ENCODE measurements at places on chromosomes 5 and 9.

GRCh38 chr5:108505608-108506007 is 123.7 kb upstream of the FBXL17 start:
- DNase-seq = no peak

- no peak for DNase-seq
These were observed 120.3 kb downstream of the CDC42SE2 start for GRCh38 chr5:131384173-131384572.

- DNase-seq = no peak
These were observed 71.7 kb upstream of the TBCA start for GRCh38 chr5:77847814-77848290.

- DNase-seq = no peak
These were observed 57.3 kb downstream of the CTSL start for GRCh38 chr9:87783180-87783579.

GRCh38 chr9:98501819-98502218 is 206.9 kb downstream of the GABBR2 start:
- no peak for DNase-seq

- no peak for DNase-seq
These were observed 545 bp downstream of the HMGCS1 start for GRCh38 chr5:43312699-43313034.

DNA sequence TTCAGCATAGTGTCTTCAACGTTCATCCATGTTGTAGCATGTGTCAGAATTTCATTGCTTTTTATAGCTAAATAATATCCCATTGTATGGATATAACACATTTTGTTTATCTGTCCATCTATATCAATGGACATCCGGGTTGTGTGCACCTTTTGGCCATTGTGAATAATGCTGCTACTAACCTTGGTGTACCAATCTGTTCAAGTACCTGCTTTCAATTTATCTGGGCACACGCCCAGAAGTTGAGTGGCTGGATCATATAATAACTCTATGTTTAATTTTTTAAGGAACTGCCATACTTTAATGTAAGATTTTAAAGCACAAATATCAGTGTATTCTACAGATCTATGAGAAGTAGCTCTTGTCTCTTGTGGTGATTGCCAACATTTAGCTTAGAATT is 43.5 kb downstream of the SCAI start:
- DNase-seq = no peak

DNA sequence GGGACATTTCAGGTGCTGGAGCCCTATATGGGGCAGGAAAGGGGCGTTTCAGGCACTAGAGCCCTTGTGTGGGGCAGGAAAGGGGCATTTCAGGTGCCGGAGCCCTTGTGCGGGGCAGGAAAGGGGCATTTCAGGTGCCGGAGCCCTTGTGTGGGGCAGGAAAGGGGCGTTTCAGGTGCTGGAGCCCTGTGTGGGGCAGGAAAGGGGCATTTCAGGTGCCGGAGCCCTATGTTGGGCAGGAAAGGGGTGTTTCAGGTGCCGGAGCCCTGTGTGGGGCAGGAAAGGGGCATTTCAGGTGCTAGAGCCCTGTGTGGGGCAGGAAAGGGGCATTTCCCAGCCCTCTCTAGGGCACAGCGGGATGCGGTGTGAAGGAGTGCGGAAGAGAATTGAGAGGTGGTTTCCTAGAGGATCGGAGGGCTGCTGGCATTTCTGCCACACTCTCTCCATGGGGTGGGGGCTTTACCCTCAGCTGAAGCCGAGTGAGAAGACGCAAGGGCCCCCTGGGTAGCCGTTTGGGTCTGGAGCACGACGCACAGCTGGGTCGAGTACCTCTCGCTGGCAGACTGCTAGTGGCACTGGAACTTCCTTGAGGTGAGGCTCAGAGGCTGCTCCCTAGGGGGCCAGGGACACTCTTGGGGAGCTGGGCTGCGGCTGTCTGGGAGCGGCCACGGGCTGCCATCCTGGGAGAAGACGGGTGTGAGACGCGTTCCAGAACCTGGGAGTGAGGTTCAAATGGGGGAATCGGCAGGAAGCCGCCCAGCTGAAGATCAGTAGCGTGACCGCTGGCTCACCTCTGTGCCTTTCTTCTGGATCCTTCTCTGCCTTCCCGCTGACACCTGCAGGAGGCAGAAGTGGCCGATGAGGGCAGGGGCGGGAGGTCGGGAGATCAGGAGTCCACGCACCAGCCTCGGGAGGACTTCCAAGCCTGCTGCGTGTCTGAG is 122.6 kb upstream of the IRX4 start:
- DNase-seq = no peak

DNA sequence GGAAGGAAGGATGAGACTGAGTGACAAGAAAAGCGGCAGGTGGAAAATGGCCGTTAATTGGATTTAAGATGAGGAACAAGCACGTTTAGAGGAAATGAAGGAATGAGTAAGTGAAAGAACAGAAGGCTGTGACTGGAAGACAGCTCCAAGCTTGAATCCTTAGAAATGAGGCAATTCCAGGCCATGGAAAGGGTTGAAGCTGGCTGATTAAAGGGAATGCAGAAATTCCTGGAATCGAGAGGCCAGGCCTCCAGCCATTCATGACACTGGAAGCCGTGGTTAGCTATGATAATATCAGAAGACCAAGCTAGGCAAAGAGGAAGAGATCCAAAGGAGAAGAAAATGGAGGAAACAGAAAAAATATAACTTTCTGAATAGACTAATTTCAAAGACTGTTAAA is 84.2 kb downstream of the ARL15 start:
- DNase-seq = no peak

GRCh38 chr5:124252747-124253146 is 493.7 kb downstream of the ZNF608 start:
- no peak for DNase-seq

DNA sequence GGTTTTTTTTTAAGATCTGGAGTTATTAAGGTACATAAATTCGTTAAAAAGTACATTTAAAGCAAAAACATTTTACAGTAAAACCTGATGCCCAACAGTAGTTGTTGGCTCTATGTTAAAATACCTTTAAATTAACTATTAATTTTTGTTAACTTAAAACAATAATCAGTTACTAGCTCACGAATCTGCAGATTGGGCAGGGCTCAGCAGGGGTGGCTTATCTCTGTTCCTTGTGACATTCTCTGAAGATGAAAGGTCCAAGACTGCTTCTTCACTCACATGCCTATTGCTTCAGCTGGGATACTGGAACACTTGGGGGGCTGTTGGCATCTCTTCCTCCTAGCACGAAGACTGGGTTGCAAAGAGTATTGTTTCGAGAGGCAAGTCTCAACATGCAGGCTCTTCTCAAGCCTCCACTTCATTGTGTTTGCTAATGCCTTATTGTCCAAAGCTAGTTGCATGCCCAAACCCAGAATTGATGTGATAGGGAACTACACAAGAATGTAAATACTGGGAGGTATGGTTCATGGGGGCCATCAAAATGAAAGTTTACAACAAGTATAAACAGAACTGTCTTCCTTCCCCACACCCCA is 46.6 kb downstream of the MAP3K1 start:
- no peak for DNase-seq

- no peak for DNase-seq
These were observed 3.3 kb upstream of the SLC6A3 start for GRCh38 chr5:1448511-1449011.

DNA sequence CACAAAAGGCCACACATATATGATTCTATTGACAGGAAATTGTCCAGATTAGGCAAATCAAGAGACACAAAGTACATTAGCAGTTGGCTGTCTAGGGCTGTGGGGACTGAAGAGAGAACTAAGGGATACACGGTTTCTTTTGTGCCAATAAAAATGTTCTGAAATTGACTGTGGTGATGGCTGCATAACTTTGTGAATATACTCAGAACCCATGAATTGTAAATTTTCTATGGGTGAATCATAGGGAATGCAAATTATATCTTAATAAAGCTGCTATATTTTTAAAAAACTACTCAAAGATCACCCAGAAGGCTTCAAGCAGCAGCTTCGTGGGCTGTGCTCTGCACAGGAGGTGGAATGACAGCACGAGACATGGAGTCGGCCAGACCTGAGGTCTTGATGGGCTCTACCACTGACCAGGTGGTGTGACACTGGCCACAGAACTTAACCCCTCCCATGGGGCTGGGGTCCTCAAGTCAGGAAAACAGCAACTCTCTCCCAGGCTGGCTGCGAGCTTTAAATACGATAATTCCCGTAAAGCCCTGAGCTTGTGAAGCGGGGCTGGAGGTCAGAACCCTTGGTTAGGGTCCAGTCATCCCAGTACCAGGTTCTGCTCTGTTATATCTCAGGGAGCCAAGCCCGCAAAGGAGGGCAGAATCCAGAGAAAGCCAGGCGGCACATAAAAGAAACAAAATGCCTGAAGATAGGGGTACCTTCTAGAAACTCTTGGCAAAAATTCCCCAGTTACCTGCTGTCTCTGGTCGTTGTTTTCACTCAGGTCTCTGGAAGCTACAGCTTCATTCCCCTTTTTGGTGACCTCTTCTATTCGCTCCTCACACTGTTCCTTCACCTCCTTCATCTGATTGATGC is 59.1 kb downstream of the GOLM1 start:
- DNase-seq = no peak

DNA sequence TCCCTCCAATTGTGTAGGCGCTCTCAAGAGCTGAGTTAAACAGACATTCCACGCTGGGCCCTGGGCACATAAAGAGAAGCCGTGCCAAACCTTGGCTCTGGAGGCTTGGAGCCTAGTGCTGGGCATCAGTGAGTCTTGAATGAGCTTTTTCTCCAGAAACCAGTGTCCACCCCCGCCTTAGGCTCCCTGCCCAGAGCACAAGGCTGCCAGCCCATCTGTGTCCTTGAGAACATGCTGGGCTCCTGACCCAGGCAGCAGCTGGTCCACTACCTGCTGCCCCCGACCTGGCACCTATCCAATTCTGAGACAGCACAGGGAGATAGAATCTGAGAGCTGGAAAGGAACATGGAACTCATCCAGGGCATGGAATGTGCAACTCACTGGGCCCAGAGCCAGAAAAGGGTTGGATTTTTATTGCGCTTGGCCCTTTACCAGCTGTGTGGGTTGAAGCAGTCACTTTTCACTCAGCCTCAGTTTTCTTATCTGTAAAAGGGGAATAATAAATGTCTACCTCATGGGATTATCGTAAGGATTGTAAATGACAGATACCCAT is 92.4 kb upstream of the CPLX2 start:
- peak; percentile 92 for DNase-seq

GRCh38 chr9:90343991-90344390 is 298.6 kb downstream of the DIRAS2 start:
- no peak for DNase-seq

DNA sequence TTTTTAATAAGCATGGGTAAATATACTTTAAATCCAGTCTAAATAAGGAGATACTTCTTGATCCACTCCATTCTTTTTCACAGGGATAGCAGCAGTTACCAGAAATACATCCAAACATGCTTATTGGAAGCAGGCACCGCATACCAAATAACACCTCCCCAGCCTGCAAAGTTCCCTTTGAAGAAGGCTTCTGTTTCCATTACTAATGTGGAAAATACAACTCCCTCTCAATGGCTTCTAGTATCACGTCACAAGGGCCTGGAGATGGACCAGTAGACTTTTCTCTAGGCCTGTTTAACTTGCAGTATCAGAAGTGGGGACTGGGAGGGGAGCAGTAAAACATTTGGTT is 20.8 kb downstream of the TMEM245 start:
- no peak for DNase-seq

- no peak for DNase-seq
These were observed 143.8 kb downstream of the HSD17B3 start for GRCh38 chr9:96158147-96158546.

GRCh38 chr5:179342577-179342976 is 2.7 kb downstream of the ADAMTS2 start:
- no peak for DNase-seq

GRCh38 chr5:135814316-135814715 is 20.1 kb upstream of the SLC25A48 start:
- DNase-seq = no peak

- no peak for DNase-seq
These were observed 8.2 kb downstream of the COL27A1 start for GRCh38 chr9:114163517-114163951.

GRCh38 chr5:72233835-72234234 is 86.2 kb downstream of the MRPS27 start:
- no peak for DNase-seq

GRCh38 chr5:150619359-150620230 is 20.9 kb upstream of the SYNPO start:
- DNase-seq = no peak

DNA sequence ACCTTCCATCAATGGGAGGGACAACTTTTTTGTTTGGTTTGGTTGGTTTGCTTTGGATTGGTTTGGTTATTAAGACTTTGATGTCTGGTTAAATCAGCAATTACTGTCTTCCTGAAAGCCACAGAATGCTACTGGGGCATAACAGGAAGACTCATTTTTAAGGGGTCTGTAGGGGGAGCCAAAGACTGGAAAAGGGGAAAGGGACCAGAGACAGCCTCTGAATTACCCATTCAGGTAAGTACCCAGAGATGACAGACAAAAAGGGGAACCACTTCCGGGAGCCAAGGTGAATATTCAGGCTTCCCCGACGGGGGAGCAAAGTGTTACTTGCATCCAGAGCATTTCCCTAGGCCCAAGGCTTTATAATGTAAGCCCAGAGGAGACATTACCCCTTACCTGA is 4.6 kb upstream of the FEM1C start:
- no peak for DNase-seq

DNA sequence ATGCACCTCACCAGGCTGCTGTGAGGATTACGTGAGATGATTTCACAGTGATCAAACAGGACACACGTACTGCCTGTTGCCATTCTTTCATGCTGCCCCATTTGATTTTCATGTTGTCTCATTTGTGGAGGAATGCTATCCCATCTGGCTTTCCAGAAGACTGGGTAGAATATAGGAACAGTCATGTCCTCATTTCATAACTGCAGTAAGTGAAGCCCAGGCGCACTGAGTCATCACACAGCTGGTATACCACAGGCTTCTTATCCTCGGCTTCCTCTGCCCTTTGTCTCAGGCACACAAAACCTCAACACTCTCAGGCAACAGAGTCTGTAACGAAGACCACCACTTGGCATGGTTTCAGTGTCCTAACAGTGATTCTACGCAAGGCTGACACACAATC is 62.3 kb downstream of the LHFPL2 start:
- DNase-seq = no peak

DNA sequence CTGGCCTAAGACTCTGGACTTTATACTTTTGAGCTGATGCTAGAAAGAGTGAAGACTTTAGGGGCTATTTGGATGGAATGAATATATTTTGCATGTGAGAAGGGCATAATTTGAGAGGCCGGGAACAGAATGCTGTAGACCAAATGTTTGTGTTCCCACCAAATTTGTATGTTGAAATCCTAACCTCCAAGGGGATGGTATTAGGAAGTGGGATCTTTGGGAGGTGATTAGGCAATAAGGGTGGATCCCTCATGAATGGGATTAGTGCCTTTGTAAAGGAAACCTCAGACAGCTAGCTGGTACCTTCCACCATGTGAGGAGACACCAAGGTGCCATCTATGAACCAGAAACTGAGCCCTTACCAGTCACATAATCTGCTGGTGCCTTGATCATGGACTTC is 165.1 kb upstream of the S1PR3 start:
- no peak for DNase-seq

- no peak for DNase-seq
These were observed 326.5 kb downstream of the NTRK2 start for GRCh38 chr9:84996029-84996428.

GRCh38 chr5:113133211-113133975 is 156.8 kb downstream of the DCP2 start:
- DNase-seq = no peak
